ENCODE measurements at places on chromosomes 6 and 20.

- DNase-seq: no peak
Measured at GRCh38 chr20:16777126-16777525, 29.0 kb downstream of the OTOR start.

DNA sequence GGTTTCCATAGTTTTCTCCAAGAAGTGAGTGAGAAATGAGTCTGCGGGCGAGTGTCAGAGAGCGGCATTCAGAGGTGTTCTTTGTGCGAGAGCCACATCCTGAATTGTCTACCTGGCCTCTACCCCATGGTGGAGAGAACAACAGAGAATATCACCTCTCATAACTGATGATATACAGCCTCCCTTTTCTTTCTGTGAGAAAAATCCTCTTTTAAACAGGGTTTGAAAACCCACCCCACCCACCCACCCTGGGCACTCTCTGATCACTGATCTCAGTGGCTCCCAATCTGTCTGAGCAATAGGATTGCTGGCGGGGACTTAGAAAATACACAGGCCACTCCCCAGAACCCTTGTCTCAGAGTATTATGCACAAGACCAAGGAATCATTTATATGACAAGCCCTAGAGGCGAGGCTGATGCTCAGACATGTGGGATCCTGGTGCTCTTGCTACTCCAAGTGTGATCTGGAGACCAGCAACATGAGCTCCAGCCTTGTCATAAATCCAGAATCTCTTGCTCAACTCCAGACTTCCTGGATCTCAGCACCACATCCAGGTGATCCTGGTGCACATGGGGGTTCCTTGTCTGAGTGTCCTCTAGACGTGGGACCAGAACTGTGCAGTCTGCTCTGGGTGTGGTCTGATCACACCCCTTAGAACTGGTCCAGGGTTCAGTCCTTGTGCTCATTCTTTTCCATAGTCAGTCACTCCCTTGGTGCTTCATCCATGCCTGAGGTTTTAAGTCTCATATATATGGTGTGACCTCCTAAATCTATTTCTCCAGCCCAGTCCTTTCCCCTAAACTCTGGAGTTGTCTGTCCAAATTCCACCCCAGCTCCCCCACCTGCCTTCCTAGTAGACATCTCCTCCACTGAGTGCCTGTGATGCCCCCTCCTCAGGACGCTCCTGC lies 5.3 kb downstream of the HLA-B start:
- no peak for DNase-seq

DNA sequence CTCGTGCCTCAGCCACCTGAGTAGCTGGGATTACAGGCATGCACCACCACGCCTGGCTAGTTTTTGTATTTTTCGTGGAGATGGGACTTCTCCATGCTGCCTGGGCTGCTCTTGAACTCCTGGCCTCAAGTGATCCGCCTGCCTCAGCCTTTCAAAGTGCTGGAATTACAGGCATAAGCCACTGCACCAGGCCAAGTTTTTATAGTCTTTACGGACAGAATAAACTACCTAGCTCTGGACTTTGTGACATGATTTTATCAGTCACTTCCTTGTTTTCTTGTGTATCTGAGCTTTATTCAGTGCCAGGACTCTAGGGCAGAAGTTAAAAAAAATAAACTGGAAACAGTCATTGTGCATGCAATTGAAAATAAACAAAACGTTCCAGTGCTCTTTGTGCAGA lies 46.7 kb upstream of the RALGAPA2 start:
- no peak for DNase-seq

DNA sequence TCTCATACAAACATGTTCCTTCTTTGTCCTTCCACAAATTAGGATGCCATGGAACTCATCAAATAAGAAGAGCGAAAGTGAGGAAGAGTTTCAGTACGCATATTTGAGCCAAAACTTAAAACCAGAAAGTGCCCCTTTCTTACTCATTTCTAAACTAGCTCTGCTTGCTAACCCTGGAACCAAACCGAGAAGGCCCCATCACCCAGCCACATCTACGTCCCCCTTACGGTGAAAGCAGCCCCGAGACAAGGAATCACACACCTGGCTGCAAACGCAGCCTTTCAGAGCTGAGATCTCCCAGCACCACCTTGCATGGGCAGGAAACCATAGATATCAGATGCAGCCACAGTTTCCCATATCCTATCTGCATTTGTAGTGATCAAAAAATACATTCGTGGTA lies 28.5 kb downstream of the TRERF1 start:
- no peak for DNase-seq

DNA sequence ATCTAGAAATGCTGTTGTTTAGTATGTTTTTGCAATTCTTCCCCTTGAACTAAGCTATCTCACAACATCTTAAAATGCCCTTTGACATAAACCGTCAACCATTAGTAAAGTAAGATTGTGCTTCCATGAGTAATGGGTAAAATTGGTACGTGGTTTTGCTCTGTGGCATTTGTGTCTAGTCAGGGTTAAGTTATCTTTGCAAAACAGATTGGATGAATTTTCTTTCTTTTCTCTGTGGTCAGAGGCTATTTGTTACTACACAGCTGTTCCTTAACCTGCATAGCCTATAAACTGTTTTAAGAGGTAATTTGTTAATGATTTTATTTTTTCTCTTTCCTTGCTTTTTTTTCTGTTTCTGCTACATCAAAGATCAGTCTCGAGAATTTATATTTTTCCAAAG lies 75.4 kb downstream of the RPP40 start:
- DNase-seq: no peak

GRCh38 chr20:40019510-40019909 lies 669.5 kb downstream of the MAFB start:
- DNase-seq: no peak

DNA sequence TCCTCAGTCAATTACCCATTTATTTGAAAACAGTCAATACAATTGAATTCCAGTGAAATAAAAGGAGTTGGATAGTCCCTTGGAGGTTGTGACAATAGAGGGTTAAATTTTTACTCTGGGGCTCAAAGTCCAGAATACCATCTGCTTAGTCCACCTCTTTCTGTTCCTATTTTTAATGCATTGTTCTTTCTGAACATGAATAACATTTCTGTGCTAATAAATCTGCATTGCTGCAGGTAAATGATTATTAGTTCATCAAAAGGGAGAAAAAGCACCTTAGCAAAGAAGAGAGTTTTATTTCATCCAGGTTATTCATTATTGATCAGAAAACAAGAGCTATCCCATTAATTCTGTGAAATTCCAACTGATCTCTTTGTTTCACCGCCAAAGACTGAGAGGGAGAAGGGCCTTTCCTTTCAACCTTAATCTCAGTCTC lies 166.1 kb upstream of the OLIG3 start:
- DNase-seq: no peak

- DNase-seq: peak; percentile 85
Measured at GRCh38 chr6:137866200-137866913, 702 bp upstream of the TNFAIP3 start.

DNA sequence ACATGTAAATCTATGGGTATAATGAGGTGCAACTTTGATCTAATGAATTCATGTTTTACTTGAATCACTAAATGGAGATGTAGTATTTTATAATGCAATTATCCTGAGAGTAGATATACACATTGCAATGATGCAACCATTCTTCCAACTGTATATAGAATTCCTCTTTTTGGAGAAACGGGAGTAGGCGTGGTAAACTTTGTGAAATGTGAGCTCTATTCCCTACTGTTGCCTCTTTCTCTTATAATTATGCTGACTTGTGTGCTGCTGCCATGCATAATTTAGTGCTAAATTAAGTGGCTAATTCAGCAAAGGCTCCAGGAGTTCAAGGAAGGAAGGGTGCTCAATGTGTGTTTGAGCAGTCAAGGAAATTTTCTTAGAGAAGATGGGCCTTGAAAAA lies 116.6 kb upstream of the SLC35B3 start:
- DNase-seq: no peak

DNA sequence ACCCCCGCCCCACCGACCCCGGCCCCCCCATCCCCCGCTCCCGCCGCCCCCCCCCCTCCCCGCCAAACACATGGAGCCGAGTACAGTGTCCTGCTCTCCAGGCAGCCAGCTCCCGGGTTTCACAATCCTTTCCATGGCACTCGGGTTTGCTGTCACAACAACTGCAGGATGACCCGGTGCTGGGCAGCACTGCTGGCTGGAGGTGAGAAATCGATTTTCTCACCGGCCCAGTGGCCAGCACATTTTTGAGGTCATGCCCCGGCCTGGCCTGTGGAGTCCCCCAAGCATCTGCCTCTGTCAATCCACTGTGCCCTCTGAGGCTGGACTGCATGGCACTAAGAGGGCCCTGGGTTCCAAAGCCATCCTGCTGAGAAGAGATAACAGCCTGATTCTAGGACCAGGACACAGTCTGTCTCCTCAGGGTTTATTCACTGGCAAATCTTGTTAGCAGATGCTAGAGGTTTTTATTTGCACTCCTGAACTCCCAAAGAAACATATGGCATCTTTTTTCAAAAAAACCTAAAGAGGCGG lies 129.5 kb downstream of the NFATC2 start:
- no peak for DNase-seq

- no peak for DNase-seq
Measured at GRCh38 chr6:43856005-43856765, 86.2 kb downstream of the VEGFA start.

- DNase-seq: no peak
Measured at GRCh38 chr6:51542475-51542874, 544.9 kb downstream of the PKHD1 start.

GRCh38 chr6:105326216-105326615 lies 76.7 kb downstream of the PREP start:
- no peak for DNase-seq

- no peak for DNase-seq
Measured at GRCh38 chr6:168315596-168315995, 4.0 kb downstream of the DACT2 start.

Measured in KG1 (cell line).